Astrocyte of the hippocampus (primary cell): ENCODE measurements at places on chromosomes 1 and 21.

DNA sequence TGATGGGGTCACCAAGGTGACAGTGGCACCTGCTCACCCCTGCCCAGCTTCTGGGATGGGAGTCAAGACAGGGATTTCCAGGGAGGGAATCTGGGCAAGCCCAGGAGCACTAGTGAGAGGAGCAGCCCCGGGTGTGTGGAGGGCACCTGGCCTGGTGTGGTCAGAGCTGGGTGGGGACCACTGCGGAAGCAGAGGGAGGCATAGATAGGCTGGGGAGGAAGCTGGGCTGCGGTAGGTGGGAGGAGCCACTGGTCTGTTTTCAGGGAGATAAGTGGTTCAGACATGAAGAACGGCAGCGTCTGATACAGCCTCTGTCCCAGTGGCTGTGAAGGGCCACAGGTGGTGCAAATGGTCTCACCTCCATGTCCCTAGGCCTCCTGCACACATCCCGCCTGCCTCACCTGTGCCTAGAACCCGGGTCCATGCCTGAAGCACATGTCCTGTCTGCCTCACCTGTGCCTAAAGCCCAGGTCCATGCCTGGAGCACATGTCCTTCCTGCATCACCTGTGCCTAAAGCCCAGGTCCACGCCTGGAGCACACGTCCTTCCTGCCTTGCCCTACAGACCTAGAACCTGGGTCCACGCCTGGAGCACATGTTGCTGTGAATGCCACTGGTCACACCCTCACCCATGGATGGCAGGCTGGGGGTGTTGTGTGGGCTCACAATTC lies 325.9 kb upstream of the AJAP1 start:
- DNase-seq = no peak

- peak; percentile 19 for DNase-seq
These were observed 61.9 kb downstream of the UBE2T start for GRCh38 chr1:202279806-202280205.

- DNase-seq = no peak
These were observed 411.2 kb upstream of the USP24 start for GRCh38 chr1:55626326-55626725.

- DNase-seq = no peak
These were observed 35.6 kb upstream of the SEC16B start for GRCh38 chr1:178005450-178005849.

DNA sequence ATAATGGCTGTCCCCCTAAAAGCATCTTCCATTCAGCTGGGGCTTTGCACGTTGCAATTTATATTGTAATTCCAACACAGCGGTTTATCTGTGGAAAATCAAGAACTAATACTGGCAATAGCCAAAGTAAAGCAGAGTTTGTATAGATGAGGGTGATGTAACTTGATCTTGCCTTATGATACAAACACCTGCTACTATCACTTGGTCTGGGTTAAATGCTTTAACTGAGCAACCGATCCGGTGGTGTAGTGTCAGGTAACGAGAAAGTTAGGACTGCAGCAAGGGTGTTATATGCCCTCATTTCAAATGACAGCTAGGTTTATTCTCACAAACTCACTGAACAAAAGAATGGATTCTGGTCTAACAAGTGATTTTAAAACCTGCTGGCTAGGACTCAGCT lies 47.3 kb upstream of the PLPPR4 start:
- no peak for DNase-seq

DNA sequence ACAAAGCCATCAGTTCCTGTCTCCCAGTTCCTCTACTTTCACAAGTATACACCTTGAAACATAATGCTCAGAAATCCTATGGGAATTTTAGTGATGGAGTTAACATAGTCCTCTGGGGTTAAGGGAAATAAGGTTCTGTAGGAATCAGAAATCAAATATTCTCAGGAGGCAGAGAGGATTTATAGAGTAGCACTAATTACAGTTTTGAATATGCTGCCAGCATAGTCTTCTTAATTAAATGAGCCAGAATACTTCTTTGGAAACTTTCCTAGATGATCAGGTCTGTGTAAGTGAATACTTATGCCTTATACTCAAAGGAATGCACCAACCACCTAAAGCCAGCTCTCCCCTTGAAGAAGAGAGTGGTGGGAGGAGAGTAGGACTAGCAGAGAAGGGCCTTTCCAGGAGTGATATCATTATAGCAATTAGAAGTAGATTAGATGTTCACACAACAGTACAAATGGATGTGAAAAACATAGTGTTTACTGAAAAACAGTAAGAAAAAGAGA lies 31.4 kb upstream of the DIRAS3 start:
- peak; percentile 15 for DNase-seq

DNA sequence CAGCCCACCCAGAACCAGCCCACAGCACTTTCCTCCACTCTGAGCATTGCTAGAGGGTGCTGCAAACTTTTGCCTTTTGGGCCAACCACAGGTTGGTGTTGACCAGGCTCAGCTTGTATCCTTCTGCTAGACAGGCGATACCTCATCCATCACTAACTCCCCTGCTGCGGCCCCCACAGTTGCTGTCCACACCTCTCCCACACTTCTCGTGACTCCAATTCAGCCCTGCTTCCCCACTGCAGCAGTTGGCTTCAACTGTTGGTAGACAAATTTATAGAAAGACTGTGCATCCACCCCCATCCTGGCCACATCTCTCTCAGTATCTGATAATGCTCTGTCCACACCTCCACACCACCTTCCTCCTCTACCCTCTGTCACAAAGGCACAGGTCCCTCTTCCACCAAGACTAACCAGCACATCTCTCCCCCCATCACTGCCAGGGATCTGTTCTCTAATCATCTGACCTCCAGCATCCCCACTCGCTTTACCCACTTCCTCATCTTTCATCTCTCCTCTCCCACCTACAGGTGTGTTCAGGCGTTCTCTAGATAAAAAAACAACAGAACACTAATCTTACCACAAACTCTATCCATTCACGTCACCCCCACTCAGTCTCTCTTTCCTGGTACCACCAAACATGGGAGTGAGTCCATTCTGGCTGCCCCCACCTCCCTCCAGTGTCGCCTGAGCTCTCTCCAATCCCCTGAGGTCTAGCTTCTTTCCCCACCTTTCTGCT lies 15.8 kb upstream of the SLC25A44 start:
- DNase-seq = no peak

GRCh38 chr1:13918862-13919261 lies 218.9 kb downstream of the PRDM2 start:
- no peak for DNase-seq

- DNase-seq = no peak
These were observed 317.0 kb downstream of the USP25 start for GRCh38 chr21:16046656-16047330.

GRCh38 chr1:207316141-207316540 lies 5.3 kb upstream of the CD55 start:
- DNase-seq = no peak

DNA sequence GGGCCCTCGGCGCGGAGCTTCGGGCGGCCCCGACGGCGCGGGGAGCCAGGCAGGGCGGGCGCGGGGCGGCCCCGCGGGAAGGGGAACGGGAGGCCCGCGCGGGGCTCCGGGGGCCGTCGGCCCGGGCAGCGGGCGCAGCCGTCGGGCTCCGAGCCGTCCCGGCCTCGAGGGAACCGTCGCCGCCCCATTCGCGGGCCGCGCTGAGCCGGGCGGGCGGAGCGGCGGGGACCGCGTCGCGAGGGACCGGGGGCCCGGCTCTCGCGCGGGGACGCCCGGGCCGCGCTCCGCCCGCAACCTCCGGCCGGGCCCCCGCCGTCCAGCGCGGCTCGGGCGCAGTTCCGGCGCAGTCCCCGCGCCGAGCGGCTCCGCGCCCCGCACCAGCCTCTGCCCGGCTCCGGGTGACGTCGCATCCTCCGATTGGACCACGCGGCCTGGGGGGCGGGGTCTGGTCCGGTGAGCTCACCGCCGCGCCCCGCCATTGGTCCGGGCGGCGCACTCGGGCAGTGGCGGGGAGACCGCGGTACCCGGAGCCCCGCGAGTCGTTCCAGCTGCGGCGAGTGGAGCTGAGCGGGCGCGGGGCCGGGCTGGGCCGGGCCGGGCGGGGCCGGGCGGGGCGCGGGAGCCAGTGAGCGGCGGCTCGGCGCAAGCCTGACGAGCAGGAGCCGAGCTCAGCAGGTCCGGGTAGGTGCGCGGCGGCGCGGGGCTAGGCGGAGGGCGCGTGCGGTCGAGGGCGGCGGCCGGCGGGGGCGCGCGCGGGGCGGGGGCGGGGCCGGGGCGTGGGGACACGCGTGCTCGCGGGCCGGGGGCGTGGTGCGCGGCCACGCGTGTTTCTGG lies 66.7 kb upstream of the VAMP3 start:
- DNase-seq = peak; percentile 98

- DNase-seq = no peak
These were observed 118.3 kb downstream of the NOS1AP start for GRCh38 chr1:162187687-162188276.

- no peak for DNase-seq
These were observed 1.7 kb upstream of the DNTTIP2 start for GRCh38 chr1:93880731-93881130.

- peak; percentile 93 for DNase-seq
These were observed 55.3 kb downstream of the NME7 start for GRCh38 chr1:169312084-169312954.

- no peak for DNase-seq
These were observed 896 bp upstream of the PLA2G2A start for GRCh38 chr1:19980314-19980713.

GRCh38 chr1:211344152-211344618 lies 17.6 kb downstream of the TRAF5 start:
- peak; percentile 42 for DNase-seq

GRCh38 chr1:242797856-242798255 lies 273.4 kb upstream of the PLD5 start:
- DNase-seq = no peak

DNA sequence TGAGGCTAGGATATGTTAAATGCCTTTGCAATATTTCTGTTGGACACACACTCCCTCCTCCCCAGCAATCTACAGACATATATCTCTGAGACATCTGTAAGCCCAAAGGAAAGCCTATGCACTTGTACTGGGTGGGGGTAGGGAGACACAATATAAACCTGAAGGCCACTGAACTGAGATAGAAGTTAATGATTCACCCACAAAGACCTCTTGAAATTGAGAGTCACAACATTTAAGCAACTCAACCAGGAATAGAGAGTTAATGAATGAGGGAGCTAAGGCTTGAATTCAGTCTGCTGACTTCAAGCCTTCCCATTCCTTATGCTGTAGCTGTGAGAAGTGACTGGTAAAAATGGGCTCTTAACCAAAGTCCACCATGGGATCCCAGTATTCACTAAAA lies 5.0 kb downstream of the OR10J1 start:
- DNase-seq = no peak

DNA sequence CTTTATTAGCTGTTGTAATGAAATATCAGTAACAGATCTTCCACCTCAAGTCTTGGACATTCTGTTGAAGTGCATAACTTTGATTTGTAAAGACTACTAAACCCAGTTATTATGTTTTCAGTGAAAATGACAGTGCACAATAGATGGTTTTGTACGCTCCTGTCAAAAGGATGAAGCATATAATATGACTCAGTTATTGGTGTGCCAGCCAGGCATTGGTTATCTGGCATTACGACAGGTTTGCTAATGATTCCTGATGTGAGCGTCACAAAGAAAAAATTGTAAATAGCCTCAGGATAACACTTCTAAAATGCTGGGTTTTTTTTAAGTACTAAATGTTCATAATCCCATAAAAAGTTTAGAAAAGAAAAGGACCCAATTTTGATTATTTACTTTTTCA lies 147.9 kb downstream of the MAGI3 start:
- DNase-seq = peak; percentile 42

DNA sequence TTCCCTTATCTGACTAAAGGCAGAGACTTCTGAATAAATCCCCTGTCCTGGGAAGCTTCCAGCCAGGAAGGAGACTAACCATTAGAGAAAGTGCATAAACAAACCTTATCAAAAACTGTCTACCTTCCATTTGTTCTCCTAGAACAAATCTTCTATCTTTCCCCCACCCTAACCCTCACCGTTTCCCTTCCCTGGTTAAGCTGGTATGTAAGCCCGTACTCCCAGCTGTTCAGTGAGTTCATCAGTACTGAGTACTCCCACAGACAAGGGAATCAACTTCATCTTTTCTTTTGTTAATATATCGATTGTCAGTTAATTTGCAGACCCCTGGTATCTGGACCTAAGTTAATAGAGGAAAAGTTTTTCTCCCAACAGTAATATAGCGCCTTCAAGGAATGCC lies 20.1 kb upstream of the COG2 start:
- no peak for DNase-seq

DNA sequence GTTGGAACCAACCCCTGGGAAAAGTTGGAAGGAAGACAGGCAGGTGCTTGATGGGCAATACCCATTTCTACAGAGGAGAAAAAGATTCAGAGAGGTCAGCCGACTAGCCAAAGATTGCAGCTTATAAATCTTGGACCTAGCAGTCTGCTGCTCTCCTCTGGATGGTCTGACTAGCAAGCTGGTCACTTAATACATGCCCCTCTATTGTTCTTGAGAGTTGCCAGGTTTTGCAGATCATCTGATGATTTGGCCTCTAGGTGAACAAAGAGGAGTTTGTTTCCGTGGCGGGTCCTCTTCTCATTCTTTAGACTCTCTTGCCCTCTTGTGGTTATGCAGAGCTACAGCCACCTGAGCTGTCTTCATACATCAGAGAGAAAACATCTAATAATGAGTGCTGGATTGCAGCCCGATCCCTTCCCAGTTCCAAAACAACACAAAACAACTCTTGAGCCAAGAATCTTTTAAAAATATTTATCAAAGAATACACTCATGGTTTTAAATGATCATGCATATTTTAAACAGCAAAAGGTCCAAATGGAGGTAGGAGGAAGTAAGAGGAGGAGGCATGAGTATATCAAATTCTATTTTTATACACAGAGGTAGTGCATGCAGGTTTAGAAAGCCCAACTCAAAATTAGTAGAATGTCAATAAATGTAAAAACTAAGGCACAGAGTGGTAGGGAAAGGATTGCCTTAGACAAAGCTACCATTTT lies 115.7 kb downstream of the SLC30A10 start:
- peak; percentile 86 for DNase-seq

DNA sequence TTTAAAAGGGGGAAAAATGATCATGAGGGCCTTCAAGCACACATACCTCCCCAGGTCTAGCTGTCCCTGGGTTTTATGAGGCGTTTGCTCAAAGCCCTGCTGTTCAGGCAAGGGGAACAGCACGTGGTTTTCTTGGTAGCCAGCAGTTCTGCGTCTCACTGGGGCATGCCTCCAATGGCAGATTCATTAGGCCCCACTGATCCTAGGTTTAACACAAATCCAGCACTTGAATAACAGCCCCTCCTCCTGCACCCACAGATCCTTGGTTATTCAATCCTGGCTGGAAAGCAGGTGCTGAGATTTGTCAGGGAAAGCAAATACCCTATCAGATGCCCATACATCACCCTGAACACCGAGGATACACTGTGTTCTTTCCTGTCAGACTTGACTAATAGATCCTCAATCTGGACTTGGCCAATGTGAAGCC lies 106.4 kb downstream of the ZC3H11B start:
- peak; percentile 28 for DNase-seq

DNA sequence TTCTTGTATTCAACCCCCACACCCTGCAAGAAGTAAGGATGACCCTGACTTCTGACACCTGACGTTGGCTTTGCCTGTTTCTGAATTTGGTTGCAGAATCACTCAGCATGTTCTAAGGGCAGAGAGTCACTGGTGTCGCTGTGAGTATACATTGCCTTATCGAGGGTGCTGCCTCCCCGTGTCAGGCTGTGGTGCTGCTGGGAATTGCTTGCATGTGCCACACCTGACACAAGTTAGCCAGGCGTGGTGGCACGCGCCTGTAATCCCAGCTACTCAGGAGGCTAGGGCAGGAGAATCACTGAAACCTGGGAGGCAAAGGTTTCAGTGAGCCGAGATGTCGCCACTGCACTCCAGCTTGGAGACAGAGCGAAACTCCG lies 45.9 kb downstream of the WDR4 start:
- DNase-seq = peak; percentile 32
